H9 (cell line): ENCODE measurements at places on chromosomes 13 and 19.

- DNase-seq = no peak
Measured at GRCh38 chr19:6273701-6274601, 5.8 kb downstream of the MLLT1 start.

GRCh38 chr19:41327076-41327575, 17.2 kb downstream of the CCDC97 start:
- no peak for DNase-seq

GRCh38 chr19:6011794-6012193, 33.9 kb upstream of the RANBP3 start:
- DNase-seq = no peak

- DNase-seq = no peak
Measured at GRCh38 chr13:73935991-73936390, 198.2 kb downstream of the KLF12 start.

DNA sequence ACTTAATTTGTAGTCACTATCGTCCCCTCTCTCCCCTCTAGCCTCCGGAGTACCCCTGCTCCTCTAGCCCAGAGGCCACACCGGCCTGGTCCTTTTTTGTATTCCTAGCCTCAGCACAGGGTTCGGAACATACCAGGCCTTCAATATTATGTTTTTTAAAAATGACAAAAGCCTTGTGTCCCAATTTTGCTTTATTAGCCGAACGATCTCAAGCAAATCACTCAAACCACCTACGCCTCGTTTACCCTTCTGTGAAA, 463 bp upstream of the POMP start:
- DNase-seq = no peak

DNA sequence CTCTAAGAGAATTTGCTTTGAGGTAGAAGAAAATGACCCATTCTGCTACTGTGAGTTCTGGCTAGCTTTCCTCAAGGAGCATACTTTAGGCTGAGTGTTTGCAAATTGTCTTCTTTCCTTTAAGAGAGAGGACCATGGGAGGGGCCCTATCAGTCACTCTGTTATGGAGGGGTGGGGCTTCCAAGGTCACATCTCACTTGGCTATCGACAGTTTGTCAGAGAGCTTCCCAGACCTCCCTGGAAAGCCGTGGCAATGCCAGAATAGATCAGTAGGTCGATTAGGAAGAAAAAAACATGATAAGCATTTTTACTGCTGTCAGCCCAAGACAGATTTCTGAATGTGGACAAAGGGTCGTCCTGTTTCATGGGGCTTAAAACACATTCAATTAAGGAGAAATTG, 93.3 kb downstream of the OXGR1 start:
- DNase-seq = peak; percentile 37

- DNase-seq = peak; percentile 38
Measured at GRCh38 chr19:39516270-39516669, 1.3 kb downstream of the SELENOV start.

DNA sequence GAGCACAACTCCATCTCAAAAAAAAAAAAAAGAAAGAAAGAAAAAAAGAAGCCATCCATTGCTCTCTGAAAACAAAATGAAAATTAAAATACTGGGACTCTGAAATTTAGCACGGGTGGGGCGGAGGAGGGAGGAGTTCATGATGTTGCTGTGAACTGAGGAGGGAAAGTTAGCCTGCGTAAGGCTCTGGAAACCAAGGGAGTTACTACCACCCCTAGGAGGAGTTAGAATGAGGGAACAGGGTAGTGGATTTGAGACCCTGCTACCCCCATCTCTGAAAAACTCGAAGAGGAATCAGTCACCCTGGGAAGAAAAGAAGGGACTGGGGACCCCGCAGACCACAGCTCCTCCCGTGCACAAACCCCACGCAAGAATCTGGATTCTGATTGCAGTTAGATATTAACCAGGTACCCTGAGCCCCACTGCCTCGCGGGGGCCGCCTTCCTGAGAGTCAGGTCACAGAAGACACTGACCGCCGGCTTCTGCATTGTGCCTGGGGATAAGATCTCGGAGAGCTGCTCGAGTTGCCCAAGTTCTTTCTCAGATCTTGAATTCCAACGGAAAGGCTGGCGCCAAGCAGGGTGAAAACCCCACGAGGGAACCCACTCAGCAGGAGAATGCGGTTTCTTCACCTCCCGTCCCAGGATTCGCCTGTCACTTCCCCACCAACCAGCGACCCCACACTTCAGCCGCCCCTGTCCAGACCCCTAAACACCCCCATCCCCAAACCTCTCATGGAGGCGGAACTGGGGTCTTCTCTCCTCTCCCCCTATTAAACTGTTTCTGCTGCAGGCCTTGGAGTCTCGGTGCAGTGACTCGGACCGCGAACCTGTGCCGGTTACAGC, 870 bp downstream of the ZNF442 start:
- peak; percentile 18 for DNase-seq

DNA sequence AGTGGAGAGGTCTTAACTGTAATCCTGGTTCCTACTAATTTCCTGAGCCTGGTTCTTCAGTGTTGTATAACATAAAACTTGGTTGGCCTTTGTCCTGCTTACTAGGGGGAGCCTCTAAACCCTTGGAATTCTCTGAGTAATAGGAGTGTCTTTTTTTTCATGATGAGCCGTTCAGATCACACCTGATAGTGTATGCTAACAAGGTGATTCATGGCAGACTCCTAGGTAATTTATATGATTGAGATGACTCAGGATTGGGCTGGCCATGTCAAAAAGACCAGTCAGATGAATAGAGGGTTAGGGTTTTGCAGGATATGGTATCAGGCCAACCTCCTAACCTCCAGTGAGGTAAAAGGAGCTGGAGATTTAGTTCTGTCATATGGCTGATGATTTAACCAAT, 135.8 kb upstream of the KLF12 start:
- no peak for DNase-seq

GRCh38 chr19:903266-903797, 9.7 kb downstream of the R3HDM4 start:
- DNase-seq = no peak

DNA sequence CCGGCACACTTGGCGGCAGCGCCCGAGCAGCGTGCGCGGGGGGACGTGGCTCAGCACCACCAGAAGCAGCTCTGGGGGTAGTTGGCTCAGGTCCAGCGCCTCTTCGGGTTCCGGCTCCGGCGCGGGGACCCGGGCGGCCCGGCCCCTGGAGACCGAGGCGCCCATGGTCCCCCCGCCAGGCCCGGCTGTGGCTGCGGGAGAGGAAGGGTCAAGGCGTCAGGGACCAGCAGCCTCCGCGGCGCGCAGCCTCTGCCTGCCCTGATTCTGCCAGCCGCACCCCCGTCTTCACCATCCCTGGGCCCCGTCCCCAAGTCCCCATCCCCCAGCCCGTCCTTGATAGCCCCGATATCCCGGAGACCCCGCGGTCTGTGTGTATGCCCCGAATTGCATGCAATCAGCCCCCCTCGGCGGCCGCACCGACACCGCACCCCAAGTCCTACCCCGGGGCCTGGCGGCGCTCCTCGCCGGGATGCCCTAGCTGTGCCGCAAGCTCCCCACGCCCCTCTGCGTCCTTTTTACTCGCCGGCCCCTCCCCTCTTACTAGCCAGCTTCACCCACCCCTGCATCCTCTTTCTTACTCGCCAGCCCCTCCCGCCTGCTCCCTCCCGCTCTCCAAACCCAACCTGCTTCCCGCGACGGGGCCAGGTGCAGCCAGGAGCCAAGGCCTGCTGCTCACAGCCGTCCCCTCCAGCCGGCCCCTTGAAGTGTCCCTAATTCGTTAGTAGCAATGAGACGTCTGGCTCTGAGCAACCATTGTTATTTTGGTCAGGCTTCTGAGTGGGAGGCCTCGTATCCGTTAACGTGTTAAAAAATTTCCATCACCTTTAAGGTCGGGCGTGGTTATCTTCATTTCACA, at the start of gene FBXO27:
Gene FBXO27 (minus strand): TSS at position 487 of the 856 bp plus-strand sequence. CDS start 322 bp downstream, at position 165.
- peak; percentile 94 for DNase-seq

GRCh38 chr13:78020861-78021260, 102.2 kb upstream of the EDNRB start:
- no peak for DNase-seq

DNA sequence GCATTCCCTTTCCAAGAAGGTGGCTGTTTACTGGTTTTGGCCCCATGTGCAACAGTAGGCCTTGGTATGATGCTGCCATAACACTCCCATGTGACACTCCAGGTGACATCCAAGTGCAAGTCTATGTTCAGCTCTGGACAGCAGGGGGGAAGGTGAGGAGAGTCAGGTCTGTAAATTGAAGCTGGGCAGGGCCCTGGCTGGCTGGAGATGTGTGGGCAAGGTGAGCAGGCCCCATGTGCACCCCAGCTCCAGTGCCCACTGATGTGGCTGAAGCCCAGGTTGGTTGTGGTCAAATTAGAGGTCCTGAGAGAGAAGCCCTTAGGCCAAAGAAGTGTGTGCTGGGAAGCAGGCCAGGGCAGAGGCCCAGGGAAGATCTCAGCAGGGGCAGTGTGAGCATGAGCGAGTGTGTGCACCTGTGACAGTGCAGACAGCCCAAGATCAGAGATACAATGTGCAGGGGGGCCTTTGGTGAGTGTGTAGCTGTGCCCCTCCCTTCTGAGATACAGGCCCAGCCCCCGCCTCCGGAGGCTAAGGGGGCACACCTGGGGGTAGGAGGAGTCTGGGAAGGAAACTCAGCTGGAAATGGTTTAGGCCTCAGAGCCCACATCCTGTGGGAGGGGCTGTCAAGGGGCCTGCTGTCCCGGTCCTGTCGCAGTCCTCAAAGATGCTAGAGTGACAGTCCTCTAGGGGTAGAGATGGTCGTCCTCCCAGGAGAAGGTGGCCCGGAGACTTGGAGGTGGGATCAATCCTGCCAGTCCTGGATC, 18.6 kb downstream of the DEDD2 start:
- peak; percentile 86 for DNase-seq

DNA sequence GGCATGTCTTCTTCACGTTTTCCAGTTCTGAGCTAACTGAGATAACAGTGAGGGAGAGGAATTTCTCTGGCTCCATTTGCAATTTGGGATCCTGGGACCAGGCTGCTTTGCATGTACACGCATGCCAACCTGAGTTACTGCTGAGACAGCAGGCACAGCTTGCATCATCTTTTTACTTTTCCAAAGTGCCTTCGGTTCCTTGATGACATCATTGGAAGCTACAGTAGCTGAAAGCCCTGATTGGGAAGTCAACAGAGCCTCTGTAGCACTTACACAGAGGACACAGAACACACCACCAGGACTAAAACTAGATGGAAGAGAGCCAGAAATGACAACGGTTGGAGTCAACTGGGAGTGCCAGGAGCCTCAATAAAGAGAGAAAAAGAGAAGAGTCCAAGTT, 399.1 kb upstream of the GPC6 start:
- DNase-seq = no peak

- DNase-seq = no peak
Measured at GRCh38 chr13:24215732-24216131, 55.2 kb downstream of the SPATA13 start.

DNA sequence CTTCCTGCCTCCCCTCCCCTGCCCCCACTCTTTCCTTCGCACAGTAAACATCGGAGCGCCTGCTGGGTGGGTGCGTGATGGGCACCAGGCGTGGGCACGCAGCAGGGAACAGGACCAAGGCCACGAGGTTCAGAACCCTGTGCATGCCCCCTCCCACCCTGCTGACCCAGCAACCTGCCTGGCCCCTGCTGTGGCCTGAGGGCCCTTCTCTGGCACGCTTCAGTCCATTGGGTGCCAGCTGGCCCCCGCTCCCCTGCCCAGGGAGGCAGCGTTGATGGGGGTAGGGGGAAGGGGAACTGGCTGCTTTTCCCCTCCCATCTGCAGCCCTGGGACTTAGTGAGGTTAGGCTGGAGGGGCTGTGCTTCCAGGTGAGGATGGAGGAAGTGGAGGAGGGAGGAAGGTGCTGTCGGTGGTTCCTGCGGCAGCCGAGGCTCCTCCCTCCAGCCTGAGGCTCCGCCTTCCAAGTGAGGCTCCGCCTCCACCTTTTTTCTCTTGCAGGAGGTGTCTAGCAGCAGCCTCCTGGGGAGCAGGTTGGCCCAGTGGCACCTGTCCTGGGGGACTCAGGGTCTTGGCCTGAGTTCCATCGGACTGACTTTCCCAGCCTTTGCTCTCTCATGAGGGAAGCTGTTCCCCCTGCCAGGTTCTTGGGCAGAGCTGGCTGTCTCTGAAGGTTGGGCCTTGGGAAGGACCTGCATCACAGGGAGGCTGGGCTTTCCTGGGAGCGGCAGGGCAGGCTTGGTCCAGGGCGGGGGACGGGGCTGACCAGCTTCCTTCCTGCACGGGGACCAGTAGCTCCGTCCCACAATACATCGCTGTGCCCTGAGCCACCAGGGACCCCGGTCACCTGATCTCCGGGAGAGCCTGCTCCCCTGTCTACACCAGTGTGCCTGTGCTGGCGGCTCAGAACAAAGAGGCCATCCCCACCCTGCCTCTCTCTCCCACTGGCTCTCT, 7.3 kb downstream of the PIAS4 start:
- DNase-seq = peak; percentile 84
